ENCODE measurements at places on chromosomes 1 and 21. TPM values are rescaled to one million over a fixed set of nuclear protein-coding genes. Genes with fewer than 3 reads are reported as not detected.

- DNase-seq: peak; percentile 40
These were observed 64.3 kb upstream of the HOOK1 start for GRCh38 chr1:59750328-59751003.

ST6GALNAC5 gene
- 65.9 TPM for total RNA-seq

DNM3 gene
- 2.8 TPM for total RNA-seq

GON4L gene
- total RNA-seq: 44.5 TPM

BSDC1 gene
- total RNA-seq: 101 TPM

DNA sequence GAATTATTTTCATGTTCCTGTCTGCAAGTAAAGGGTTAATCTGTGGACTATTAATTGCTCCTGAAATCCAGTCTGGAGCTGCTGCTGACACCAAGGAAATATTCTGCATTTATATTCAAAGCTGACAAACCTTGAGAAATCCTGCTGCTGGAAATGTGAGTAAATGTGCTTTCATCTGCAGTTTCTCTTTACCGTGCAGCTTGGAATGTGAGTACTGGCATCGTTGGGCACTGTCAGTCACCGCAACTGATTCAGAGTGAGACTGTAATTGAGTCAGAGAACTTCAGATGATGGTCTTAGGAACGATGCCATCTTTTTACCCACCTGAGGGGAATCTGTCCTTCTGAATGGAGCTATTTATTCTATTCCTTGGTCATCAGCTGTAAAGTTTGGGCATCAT lies 420.6 kb downstream of the SIPA1L2 start:
- no peak for DNase-seq
